Liver (tissue), 10 donors: ENCODE measurements at places on chromosomes 6 and 20. TPM values are rescaled to one million over a fixed set of nuclear protein-coding genes. Genes with fewer than 3 reads are reported as not detected.

The CLDN20 gene
- 0.26 TPM for polyA plus RNA-seq

The SPATS1 gene
- polyA plus RNA-seq = not detected

DNA sequence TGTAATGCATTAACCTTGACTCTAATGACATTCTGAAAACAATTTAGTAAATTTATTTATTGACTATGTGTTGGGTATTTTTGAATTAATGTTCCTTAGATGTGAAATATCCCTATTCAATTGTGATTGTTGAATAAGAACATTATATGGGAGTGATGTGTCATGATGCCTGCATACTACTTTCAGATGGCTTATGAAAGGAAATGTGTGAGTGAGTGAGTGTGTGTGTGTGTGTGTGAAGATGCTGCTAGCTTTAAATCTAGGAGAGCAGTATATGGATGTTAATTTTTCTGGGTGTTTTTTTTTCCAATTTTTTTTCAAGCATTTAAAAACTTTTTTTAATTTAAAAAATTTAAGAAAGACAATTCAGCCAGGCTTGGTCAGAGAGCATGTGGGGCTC, 32.5 kb upstream of the NT5E start:
- DNase-seq = no peak

GRCh38 chr6:17919496-17919895, 67.9 kb downstream of the KIF13A start:
- no peak for DNase-seq

DNA sequence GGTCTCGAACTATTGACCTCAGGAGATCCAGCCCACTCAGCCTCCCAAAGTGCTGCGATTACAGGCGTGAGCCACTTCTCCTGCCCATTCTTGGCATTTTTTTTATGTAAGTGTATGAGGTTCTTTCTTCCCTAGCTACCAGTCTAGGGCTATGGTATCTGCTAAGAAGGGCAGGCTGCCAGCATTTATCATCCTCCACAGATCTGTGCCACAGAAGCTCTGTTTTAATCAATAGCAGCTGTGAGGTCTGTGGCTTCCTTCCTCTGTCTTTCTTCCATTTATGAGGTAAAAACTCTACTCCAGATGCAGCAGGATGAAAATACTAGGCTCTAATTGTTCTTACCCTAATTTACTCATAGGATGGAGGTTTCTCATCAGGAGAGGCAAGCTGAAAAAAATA, 1382.4 kb upstream of the ADGRB3 start:
- no peak for DNase-seq
